ENCODE measurements at places on chromosomes 3 and 15.

DNA sequence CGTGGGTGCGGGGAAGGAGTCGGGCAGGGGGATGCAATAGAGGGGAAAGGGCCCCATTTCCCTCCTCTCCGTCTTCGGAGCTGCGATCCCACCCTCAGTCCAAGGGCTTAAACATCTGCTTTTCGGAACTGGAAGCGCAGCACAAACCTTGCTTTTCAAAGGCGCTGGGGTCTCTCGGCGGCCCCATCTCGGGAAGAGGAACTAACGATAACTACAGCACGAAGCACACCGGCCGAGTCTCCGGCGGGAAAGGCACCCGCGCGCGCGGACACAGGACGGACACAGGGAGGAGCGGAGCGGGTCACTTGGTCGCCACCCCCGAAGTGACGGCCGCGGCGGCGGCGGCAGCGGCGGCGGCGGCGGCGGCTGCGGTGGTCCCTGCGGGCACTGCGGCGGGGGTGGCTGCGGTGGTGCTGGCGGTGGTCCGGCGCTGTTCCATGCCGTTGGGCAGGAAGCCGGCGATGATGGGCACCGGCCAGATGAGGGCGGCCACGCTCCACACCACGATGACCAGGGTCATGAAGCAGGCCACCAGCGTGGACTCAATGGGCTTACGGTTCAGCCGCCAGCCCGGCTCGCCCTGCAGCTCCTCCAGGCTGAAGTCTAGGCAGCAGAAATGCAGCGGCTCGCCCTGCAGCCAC, 1.1 kb downstream of the TMEM158 start:
- DNase-seq, result no peak

DNA sequence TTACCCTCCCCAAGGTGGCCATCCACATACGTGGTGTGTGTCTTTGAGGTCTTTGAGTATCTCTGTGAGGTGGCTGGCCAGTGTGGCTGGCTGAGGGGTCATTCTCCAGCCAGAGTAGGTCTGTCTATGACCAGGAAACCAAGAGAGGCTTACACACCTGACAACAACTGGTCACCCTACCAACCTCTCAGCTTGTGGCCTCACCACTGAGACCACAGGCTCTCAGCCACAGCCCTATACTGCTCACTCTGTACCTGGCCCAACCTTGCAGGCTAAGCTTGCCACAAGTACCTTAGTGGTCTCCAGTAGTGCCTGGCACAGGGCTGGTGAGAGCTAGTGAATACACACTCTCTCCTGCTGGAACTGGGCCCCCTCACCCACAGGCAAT, 5.1 kb downstream of the HEMK1 start:
- no peak for DNase-seq

GRCh38 chr15:56017920-56018319, 24.5 kb upstream of the NEDD4 start:
- no peak for DNase-seq

DNA sequence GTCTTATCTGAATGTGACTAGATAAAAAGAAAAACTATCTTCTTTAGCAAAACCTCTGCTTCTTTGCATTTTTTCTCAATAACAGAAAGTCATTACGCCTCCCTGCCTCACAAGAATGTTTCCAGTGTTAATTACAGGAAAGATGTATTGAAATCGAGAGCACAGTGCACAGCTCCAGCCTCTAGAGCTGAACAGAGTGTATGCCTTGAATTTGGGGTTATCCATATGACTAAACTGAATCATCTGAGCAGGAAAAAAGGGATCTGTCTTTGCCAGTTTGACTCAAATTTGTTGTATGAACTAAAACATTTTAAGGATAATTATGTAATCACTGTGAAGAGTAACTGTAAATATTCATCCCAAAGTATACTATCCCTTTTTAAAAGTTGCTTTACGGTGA, 149.1 kb upstream of the CGNL1 start:
- DNase-seq, result no peak

- no peak for DNase-seq
These were observed 322.6 kb upstream of the FRG2C start for GRCh38 chr3:75341324-75342067.

DNA sequence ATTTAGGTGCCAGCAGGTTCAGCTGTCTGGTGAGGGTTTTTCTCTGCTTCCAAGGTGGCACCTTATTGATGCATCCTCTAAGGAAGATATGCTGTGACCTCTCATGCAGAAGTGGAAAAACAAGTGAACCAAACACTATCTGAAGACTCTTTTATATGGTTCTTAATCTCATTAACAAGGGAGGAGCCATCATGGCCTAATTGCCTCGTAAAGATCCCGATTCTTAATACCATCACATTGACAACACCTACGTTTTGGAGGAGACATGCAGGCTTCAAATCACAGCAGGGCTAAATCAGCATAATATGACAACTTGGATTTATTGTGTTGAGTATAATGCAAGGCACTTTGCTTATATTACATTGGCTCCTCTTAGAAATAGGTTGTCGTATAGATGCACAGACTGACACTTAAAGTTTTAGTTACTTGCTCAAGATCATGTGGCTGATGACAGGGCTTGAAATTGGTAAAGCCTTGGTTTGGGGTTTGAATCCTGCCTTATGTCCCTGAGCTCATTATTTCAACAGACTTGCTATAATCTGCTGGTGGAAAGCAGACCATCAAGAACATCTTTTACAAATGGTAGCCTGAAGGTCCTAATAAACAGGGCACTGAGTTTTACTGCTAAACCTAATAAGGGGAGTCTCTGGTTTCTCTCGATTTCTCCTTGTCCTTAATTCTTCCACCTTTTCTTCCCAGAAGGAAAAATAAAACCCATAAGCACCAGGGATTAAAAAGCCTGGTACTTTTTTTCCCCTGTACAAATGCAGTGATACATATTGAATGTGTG, 88.2 kb downstream of the PTPRG start:
- DNase-seq, result peak; percentile 41

GRCh38 chr15:53872410-53872809, 105.8 kb upstream of the UNC13C start:
- DNase-seq, result no peak

DNA sequence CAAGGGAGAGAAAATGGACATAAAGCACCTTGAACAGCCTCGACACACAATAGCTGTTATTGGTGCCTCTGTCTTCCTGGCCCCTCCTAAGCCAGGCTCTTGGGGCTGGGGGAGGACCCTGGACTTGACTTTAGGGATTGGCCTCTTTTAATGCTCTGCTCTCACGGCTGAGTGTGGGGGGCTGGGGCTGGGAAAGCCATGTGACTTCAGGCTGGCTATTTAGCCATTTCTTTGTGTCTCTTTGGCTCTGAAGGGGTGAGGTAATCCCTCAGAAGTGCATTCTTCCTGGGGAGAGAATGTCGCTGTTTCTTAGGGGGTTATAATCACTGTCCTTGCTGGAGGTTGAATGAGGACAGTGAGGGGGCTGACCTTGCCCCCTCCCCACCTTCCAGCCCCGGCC, 26.2 kb downstream of the MAGEF1 start:
- DNase-seq, result peak; percentile 60

- DNase-seq, result no peak
These were observed 98.2 kb upstream of the UBE3A start for GRCh38 chr15:25536801-25537611.

Data from NCI-H524 treated with DMSO at 0.1 percent for 48 hours (cell line).